Esophagus muscularis mucosa (tissue), 4 donors: ENCODE measurements at places on chromosomes 12 and 14. TPM values are rescaled to one million over a fixed set of nuclear protein-coding genes. Genes with fewer than 3 reads are reported as not detected.

GRCh38 chr12:117881517-117881916, 87.3 kb downstream of the KSR2 start:
- no peak for DNase-seq

DNA sequence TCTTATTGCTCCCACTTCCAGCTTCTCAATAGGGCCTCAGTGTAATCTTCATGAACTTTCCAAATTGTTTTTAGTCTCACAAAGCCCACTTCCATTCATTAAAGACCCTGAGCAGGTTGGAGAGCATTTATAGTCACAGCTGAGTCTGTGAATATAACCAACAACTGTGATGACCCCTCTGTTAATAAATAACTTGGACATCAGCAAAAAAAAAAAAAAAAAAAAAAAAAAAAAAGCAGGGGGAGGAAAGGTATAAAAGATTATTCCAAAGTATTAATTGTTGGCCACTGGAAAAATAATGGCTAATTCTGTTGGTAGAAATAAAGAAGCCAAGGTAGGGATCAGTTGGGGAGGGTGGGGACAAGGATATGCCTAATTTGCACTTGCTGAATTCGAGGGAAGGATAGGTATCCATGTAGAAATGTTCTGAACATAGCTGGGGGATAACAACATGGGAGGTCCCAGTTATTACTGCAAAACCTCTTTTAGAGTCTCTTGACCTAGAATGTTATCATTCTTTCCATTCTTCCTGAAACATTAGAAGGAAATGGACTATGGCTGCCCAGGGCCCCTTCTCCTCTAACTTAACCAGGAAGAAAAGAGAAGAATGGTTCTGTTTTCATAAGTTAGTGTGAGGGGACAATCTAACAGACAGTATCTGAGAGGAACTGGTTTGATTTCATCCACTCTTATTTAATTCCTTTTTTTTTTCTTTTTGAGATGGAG, 56.5 kb downstream of the SAMD4A start:
- no peak for DNase-seq

DNA sequence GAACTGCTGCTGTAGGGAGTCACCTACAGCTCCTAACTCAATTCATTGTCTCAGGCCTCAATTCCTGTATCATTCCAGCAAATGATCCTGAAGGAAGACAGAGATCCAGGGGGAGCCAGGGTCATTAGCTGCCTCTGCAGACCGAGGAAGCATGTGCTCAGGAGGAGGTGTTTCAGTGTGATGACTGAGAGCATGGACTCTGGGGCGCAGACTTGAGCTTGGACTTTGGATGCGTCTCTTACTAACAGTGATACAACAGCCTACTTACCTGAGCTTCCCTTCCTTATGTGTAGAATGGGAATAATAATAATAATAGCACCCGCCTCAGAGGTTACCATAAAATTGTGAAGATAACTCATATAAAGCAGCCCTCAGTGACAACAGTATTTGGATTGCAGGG, 92.0 kb upstream of the USP44 start:
- DNase-seq, result no peak

GRCh38 chr12:59393506-59393905, 202.3 kb upstream of the SLC16A7 start:
- DNase-seq, result no peak

- no peak for DNase-seq
Measured at GRCh38 chr14:57495416-57495815, 1.8 kb upstream of the CCDC198 start.

DNA sequence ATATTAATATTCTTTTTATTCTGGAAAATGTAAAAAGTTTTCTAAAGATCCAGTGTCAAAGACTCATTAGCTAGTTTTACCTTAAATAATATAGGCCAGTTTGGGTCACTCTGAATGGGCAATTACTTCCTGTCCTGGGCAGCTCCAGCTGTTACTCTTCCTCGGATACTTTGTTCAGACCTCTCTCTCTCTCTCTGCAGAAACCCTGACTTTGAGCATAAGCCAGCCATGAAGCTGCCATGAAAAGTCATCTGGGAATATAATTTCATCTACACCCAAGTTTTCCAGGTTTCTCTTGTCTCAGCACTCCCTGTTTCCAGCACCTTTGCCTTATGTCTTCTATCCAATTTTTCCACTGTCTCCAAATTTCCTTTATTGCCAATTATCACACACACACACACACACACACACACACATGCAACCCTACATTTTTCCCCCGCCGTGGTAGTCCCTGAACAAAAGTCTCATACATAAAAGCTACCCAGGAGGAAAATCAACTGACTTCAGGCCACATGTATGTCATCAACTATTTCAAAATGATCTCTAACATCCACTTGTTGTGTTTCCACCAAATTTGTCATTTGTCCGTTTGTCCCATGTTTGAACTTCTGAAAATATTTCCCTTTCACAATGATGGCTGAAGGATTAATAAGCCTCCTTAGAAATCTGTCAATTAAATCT, 318.1 kb downstream of the SSPN start:
- DNase-seq, result no peak

The KRT4 gene
- 0.23 TPM for total RNA-seq

- no peak for DNase-seq
Measured at GRCh38 chr12:110647631-110648040, 33.7 kb downstream of the TCTN1 start.

DNA sequence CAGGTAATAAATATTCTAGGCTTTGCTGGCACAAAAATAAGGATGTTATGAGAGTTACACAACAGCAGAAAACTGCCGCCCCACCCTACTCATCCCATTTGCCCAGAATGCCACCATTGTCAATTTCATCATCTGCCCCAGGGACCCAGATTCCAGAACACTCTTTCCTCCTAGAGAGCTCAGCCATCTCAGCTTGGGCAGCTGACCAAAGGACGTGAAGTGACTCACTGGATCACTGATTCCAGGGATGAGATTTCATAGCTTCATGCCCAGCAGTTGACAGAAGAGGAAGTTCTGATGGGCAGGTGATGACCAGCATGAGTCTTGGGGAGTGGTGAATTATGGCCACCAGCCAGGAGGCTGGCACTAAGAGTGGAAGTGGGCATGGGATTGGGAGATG, 450.3 kb downstream of the RMST start:
- no peak for DNase-seq

The KRT85 gene
- not detected for total RNA-seq

DNA sequence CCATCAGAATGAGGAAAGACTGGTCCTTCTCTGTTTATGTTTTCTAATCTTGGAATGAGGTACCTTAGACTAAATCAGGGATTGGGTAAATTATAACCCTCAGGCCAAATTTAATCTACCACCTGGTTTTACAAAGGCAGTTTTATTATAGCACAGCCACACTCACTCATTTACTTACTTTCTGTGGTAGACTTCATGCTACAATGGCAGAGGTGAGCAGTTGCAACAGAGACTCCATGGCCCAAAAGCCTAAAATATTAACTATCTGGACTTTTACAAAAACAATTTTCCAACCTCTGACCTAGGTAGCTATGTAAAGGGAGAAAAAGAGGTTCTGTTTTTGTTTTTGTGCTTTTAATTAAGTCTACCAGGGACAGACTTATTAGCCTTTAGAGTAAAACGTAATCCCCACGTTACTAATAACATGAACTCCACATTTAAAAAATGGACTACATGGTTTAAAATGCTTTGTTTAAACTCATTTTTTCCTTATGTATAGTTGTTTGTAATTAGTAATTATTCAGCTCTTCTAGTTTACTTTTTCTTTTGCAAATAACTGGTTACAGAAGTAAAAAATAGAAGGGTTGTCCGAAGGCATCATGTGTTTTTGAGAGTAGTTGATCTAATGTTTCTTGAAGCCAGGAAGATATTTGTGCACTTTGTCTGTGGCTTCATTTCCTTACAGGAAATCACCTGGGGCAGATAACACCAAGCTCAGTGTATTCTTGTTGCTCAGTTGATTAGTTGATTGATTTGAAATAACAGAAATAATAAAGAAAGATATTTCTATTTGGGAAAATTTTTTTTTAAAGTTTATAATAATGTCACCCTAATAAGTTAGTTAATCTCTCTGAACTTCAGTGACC, 57.6 kb upstream of the ATP2B1 start:
- no peak for DNase-seq

DNA sequence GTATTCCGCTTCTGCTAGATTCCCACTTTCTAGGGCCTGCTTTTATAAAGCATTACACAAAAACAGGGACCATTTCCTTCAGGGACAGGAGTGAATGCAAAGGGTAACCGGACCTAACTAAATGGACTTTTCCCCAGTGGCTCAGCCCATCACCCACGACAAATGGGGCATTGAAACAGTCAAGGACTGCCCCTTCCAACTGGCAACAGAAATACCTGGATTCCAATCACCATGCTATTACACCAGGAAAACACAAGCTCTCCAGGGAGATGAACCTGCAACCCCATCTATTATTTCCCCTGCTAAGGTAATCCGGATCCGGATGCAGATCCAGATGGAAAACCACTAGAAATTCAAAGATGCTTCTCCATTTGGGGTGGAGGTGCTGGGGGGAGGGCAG, 1.0 kb downstream of the MPHOSPH9 start:
- no peak for DNase-seq

DNA sequence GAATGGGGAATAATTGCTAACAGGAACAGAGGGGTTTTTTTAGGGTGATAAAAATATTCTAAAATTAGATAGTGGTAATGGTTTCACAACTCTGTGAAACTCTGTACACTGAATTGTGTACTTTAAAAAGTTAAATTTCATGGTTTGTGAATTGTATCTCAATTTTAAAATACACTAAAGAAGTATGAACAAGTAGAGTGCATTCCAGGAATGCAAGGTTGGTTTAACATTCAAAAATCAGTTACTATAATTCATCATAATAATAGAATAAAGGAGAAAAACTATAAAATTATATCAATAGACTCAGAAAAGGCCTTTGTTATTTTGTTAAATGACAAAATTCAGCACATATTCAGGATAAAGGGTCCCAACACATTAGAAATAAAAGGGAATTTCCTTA, 11.1 kb upstream of the BATF start:
- DNase-seq, result no peak

DNA sequence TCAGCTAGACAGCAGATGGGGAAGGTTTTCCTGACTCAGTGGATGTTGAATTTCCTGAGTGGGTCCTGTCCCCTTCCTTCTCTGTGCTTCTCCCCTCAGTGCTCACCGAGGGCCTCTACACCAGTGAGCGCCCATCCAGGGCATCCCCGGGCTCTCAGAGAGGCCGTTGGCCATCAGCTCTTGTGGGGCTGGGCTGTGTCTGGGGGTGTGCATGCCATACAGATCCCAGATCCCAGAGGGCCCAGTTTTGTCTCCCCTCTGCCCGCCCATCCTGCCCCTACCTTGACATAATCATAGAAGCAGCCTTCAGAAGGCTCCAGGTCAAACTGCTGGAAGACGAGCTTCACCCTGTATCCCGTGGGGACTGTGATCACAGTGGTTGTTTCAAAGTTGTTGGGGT, 1.1 kb downstream of the C1R start:
- DNase-seq, result no peak

- DNase-seq, result no peak
Measured at GRCh38 chr12:79128956-79129355, 264.4 kb downstream of the SYT1 start.

- no peak for DNase-seq
Measured at GRCh38 chr14:24789378-24789884, 155.4 kb upstream of the GZMB start.

The RAN gene
- total RNA-seq, result 157 TPM

GRCh38 chr14:82502043-82502442, 968.4 kb upstream of the SEL1L start:
- DNase-seq, result no peak

The TUBA1A gene
- total RNA-seq, result 1,055 TPM

The MGP gene
- 741 TPM for total RNA-seq

The KLRC1 gene
- total RNA-seq, result not detected

DNA sequence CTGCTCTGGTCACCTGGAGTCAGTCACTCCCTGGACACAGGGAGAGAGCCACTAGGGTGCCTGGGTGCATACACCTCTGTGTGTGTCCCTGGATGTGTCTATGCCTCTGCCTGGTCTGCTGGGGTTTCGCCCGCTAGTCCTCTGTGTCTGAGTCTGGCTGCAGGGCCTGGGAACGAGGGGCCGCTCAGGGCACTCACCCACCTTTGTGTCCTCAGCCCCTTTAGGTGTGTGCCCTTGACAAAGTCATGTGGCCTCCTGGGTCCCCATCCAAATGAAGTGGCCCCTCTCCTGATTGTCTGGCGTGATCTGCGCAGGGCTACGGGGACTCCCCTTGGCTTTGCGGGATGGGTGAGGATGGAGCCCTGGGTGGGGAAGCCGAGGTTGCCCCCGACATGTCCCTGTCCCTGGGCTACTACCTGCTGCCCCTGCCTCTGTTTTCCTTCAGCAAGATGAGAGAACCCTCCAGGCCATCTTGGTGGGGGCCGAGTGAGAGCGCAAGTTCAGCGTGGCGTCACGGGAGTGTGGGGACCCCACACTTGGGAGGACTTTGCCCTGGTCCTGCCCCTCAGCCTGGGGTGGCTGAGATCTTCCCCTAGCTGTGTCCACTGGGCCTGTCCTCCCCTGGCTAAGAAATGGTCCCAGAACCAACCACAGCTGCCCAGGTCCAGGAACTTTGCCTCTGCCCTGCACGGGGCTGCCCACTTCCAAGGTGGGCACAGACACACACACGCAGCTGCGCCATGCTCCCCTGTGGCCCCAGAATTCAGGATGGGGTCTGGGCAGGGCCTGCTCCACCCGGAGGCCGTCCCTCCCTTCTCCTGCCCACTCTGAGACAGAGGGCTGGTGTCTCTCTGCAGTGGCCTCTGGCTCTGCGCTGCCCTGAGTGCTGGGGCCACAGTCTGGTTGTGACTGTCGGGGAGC, 2.7 kb upstream of the AHNAK2 start:
- DNase-seq, result no peak

The REC8 gene
- 4.6 TPM for total RNA-seq

- DNase-seq, result no peak
Measured at GRCh38 chr12:22117563-22118237, 71.7 kb downstream of the CMAS start.

The GUCY2C gene
- total RNA-seq, result not detected

The HHIPL1 gene
- 6.1 TPM for total RNA-seq

The SOAT2 gene
- not detected for total RNA-seq

DNA sequence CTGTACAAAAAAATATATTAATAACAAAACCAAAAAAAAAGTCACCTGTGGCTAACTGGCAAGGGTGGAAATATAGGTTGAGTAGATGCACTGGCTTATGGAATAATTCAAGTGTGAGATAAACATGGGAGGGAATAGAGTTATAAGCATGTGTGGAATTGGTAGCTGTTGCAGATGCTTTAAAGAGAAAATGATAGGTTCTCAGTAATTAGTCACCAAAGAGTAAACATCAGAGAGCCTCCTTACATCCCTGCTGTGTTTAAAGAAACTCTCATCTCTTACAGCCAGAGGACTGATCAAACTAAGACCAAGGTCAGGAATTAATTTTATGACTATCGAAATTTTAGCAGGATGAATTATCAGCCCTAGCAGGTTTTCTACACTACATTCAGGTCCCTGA, 70.5 kb downstream of the EGLN3 start:
- no peak for DNase-seq

The PTHLH gene
- total RNA-seq, result 2.7 TPM
